Upper lobe of right lung (tissue), 1 donor: ENCODE measurements at places on chromosomes 3 and 15. TPM values are rescaled to one million over a fixed set of nuclear protein-coding genes. Genes with fewer than 3 reads are reported as not detected.

The PAQR9 gene
- total RNA-seq = not detected

The MESP1 gene
- total RNA-seq = 4.9 TPM

The ATP6V1A gene
- total RNA-seq = 102 TPM

The TF gene
- total RNA-seq = 1.3 TPM

The HDGFL3 gene
- 40.3 TPM for total RNA-seq

The ECE2 gene
- total RNA-seq = not detected

The MRPL46 gene
- 17.0 TPM for total RNA-seq
